SW 1271 (cell line): ENCODE measurements at places on chromosomes 11 and 22.

GRCh38 chr11:113446938-113447337 is 28.3 kb downstream of the DRD2 start:
- no peak for DNase-seq

- DNase-seq = no peak
Observed at GRCh38 chr11:36273110-36273509, 16.1 kb downstream of the COMMD9 start.

DNA sequence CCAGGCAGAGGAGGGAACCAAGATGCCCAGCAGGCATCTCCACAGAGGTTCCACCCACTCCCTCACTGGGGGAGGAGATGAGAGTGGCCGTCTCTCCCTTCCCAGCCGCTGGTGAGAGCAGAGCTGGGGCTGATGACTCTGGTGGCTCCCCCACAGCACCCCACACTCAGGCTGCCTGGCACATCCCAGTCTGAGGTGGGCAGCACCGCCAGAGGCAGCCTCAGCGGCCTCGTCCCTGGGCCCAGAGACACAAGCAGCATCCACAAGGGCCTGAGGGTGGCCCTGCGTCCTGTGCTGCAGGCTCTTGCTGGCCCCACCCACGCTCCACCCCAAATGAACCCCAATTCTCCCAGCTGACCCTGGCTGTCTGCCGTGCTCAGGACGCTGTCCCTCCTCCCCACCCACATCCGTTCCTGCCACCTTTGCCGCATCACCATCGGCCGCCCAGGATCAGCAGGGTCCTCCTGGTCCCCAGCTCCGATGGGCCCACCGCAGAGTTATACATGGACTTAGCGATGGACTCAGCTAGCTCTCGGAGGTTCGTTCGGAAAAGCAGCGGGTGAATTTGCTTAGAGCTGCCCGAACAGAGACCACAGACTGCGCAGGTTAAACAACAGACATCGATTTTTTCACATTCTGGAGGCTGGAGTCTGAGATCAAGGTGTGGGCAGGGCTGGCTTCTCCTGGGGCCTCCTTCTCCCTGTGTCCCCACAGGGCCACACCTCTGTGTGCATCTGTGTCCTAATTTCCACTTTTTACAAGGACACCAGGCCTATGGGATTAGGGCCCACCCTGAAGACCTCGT is 20.2 kb upstream of the CTSD start:
- no peak for DNase-seq

DNA sequence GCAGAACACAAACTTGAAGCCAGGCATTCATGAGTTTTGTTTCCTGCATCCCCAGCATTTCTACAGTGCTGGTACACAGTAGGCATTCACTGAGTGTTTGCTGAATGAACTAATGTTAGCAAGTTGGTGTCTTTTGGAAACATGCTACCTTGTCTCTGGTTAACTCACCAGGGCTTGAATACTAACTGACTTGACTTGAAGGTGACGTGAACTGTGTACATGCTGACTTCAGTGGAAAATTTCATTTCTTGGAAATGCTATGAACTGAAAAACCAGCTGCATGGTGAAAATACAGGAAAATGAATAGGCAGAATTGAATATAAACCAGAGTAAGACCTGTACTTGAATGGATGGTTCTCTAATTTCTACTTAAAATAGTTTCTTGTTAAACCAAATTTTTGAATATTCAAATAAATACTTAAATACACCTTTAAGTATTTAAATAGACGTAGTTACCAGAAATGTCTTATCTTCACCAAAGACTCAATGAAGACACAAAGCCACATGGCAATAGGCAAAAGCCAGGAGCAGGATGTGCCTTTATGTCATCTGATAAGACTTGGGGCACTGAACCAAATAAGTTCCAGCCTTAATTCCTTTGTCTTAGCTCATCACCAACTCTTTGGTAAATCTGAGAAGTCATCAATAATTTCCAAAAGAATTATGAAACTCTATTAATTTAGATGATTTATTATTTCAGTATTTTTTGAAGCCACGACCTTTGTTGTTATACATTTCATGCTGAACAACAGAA is 39.7 kb upstream of the POU2AF2 start:
- no peak for DNase-seq

DNA sequence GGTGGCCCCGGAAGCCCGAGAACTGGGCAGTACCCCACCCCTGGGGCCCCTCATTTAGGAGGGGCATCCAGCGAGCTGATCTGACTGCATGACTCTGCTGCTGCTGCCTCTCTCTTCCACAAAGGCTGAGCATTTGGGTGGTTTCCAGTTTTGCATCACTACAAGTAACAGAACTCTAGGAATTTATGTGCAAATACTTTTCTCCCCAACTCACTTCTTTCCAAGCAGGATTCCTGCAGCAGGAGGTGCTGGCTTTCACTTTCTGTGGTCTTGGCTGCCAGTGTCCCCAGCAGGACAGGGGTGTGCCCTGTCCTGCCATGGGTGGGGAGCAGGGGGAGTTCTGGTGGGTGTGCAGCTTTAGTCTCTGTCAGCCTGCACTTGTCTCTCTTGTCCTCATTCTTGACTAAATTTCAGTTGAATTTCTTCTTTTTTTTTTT is 21.2 kb downstream of the UPB1 start:
- DNase-seq = peak; percentile 16

- DNase-seq = no peak
Observed at GRCh38 chr11:1791912-1792311, 28.2 kb upstream of the CTSD start.

DNA sequence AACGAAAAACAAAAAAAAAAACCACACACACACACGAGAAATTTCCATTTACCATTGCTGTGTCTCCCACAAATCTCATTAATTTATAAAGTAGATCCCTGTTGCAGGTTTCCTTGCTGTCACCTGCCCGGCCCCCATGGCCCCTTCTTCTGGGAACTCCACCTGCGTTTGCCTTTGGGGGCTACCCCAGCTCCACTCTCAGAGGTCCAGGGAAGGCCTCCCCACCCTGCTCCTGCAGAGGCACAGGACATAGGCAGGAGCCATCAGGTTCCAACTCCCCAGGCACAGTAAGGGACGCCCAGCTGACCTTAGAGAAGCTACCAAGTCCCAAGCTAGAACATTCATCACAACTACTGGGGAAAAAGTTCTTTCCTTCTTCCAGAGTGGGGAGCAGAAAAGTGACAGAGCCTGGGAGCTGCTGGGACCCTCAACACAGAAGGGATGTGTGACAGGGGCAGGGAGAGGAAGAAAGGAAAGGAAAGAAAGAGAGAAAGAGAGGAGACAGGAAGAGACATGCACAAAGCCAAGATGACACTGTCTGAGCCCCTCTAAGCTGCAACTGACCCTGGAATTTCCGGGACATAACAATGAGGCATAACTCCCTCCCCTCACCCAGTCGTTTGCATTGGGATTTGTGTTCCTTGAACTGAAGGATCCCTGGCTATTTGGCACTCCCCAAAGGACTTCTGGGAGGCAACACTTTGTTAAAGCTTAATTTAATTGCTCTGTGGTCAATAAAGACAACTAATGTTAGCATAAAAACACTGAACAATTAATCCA is 175.7 kb downstream of the SHANK2 start:
- DNase-seq = no peak

DNA sequence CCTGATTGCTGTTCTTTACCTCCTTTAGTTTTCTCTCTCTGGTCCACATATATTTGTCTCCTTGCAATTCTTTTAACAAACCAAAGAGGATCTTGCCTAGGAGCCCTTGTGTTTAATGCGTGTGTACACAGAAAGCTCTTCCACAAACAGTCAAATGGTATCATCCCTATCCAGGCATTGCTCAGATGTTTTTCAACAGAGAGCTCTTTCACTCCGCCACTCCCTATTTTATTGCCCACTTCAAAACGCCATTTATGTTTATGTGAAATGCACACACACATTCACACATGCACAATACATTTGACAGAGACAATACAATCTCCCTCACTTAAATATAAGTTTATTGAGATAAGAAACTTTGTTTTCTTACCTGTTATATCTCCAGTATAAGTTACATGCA is 4.7 kb downstream of the OR5AP2 start:
- DNase-seq = no peak
